ENCODE measurements at places on chromosomes 6 and 20.

GRCh38 chr20:25444556-25444955, 37.1 kb downstream of the GINS1 start:
- no peak for DNase-seq

DNA sequence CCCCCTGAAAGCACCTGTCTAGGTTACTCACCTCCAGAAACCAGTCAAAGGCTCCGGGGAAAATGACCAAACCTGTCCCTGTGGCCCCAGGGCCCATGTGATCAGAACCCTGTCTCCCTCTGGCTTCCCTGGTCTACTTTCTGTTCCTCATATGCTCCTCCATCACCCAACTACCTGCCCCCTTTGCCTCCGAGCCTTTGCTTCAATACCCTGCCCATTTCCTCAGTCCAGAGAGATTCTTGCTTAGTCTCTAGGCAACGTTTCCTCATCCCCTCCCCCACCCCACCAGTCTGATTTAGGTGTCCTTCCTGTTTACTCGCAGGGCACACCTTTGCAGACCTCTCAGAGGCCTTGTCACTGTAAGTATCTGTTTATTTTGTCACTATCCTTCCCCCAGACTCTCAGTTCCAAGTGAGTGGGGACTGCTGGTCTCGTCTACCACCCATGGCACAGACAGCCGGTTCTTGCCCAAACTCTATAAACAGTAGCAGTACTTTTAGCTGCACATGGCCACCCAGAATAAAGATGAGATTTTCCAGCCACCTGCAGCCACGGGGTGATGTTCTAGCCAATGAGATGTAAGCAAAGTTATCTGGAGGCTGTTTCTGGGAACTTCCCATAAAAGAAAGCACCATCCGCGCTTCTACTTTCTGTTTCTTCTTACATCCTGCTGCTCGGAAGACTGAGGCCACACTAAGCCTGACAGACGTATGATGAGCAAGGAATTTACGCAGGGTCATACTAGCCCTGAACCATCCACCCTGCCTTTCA, 13.3 kb downstream of the ELOVL5 start:
- DNase-seq: no peak

GRCh38 chr6:34949636-34950035, 60.6 kb downstream of the ANKS1A start:
- DNase-seq: no peak

DNA sequence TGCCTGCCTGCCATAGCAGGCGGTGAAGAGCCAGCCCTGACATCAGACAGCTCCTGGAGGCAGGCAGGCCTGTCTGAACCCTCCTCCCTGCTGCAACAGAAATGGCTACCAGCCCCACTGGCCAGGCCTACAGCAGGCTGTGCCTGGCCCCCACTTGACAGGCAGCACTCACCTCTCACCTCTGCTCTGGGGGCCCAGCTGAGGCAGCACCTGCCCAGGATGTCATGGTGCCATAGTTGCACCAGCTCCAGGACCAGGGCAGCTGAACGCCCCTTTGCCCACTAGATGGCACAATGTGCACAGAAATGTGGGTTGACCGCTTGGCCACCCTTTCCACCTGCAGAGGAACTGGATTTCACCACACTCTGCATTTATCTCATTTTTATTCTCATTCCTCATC, 30.6 kb downstream of the MRPL14 start:
- no peak for DNase-seq

- no peak for DNase-seq
Observed at GRCh38 chr20:50582092-50582491, 71.9 kb downstream of the PTPN1 start.

DNA sequence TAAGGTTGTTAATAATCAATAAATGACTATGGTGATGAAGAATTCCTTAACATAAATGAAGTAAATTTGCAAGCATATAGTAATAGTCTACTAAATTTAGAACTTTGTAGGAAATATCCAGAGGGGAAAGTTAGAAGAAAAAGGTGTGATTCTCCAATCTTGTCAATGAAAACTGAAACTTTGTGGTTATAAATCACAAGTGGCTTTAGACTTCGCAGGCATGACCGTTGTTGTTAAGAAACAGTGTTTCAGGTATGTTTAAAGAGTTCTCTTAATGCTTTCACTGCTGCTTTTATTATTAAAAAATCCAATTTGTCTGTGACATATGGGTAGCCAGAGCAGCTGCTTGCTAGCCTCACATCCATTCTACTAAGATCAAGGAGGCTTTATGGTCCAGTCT, 475.6 kb upstream of the ADGRB3 start:
- no peak for DNase-seq

- DNase-seq: no peak
Observed at GRCh38 chr6:33720998-33721397, 9.5 kb upstream of the UQCC2 start.
